ENCODE measurements at places on chromosomes 4 and X.

DNA sequence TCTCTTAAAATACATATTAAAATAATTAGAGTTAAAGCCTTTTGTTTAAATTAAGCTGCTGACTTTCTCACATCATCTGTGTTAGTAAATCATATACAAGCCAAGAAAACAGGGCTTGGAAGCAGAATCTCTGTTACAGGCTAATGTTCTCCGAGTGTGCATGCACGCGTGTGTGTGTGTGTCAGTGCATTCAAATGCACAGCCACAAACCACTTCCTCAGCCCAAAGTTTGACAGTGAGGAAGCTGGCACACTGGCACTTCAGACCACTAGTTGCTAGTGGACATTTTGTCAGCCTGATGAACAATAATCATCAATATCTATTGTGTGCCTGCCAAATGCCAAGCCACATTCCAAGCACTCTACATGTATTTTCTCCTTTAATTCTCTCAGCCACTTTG, 5.6 kb downstream of the MAOB start:
- DNase-seq = no peak

DNA sequence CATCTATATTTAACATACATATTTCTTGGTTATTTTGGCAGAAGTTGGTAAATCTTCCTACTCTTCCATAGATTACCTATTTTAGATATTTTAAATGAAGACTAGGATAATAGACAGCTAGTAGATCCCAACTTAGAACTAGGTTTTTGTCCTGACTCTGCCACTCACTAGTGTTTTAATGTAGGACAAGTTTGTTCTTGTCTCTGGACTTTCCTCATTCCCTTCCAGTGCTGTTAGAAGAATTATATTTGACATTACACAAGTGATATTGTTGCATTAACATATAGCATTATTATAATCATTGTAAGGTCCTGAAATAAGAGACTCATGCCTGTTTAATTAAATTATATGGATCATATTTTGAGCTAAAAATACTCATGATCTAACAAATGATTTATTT, 24.1 kb upstream of the ALB start:
- DNase-seq = no peak

GRCh38 chrX:154040307-154040756, 20.6 kb upstream of the IRAK1 start:
- no peak for DNase-seq

DNA sequence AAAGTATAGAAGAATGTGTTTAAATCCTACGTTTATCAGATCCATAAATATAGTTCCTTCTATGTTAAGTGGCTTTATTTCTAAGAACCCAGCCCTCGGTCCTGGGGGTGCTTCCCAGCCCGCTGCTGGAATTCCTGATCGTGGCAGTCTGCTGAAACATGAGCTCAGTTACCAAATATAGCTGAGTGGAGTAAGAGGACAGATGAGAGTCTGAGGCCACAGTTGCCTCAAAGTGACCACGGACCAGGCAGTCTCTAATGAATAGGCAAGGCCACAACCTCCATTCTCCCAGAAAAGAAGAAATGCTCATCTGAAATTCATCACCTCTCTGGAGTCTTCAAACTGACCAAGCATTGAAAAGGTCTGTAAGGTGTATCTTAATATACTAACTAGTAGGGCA, at the start of gene PALLD:
Gene PALLD, plus strand, starts transcription at position 219 of the 400 bp plus-strand sequence.
- no peak for DNase-seq

GRCh38 chrX:154435171-154435733, 1.7 kb upstream of the GDI1 start:
- no peak for DNase-seq

- DNase-seq = no peak
Measured at GRCh38 chr4:101987623-101988243, 197.2 kb downstream of the BANK1 start.

- no peak for DNase-seq
Measured at GRCh38 chrX:44828008-44828605, 15.7 kb upstream of the DUSP21 start.

- no peak for DNase-seq
Measured at GRCh38 chrX:23623797-23624196, 43.5 kb upstream of the PRDX4 start.

GRCh38 chr4:160498211-160498610, 1395.3 kb downstream of the RAPGEF2 start:
- DNase-seq = no peak

DNA sequence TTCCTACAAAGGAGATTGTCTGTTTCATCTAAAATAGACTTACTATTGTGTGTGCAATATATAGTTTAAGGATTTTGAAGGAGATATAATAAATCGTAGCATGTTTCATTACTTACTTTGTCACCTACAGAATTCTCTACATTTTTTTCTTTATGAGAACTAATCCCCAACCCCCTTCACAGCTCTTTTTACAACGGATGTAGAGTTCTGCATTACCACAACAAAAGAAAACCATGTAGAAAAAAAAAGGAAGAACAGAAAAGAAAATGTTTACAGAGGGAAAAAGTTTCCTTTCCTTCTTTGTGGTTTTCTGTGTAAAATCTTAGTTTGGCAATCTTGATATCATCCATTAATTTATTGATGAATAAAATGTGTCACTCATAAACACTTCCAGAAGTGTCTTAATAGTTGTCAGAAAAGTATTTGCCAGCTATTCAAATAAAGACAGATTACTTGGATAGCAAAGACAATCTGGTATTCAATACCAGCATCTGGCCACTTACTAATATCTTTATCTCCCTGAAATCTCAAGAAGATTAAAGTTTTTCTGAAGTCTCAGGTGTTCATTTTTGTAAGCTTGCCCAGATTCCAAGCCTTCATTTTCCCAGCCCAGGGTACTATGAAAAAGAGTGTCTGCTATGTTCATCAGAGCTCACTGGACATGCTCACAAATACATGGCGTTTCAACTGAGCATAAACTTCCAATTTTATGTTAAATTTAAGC, 806.8 kb downstream of the PCDH19 start:
- DNase-seq = no peak

DNA sequence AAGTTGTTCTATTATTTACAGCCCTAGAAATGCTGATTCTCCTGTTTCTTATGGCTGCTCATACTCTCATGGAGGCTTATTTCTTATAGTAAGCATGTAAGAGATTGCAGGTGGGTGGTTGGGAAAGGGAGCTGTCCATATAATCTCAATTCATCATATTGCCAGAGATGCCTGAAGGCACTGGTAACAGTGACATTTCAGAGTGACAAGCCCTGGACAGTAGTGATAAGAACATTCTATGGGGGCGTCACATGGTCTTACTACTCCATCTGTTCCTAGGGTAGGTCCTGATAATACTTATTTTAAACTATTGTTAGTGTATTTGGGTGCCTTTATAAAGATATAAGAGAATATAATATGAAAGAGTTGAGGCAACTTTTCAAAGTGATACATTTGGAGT, 171.5 kb downstream of the CFAP299 start:
- no peak for DNase-seq

DNA sequence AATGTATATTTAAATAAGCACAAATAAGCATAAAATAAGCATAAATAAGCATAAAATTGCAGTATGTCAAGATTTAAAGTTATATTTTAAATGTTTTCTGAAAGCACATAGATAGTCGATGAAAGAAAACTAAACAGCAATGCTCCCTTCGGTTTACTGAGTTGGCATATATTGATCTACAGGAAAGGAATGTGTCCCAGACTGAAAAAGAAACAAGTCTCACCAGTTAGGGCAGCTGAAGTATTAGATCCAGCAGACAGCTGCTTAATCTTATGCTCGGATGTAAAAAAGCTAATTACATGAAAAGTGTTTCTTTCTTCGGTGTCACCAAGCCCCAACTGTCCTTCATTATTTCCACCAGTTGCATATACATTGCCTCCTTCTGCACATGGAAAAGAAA, 8.7 kb downstream of the RPGR start:
- DNase-seq = no peak

- DNase-seq = no peak
Measured at GRCh38 chrX:47960406-47960805, 43.4 kb downstream of the ZNF182 start.

- no peak for DNase-seq
Measured at GRCh38 chr4:157889788-157890187, 283.0 kb downstream of the GASK1B start.

- no peak for DNase-seq
Measured at GRCh38 chr4:78024576-78025091, 32.5 kb upstream of the FRAS1 start.

DNA sequence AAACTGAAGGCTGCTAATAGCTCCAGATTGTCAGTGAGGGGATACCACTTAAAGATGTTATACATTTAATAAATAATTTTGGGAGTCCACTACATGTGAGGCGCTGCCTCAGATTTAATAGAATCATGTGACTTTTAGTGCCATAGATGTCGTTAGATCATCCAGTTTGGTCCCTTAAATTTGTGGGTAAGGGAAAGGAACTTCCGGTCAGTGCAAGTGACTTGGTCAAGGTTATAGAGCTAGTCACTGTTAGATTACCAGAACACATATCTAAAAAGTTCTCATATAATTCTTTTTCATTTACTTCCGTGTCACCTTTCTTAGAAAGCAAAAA, 529 bp upstream of the UBA6 start:
- DNase-seq = no peak

Measured in vagina (tissue), 2 donors.